ENCODE measurements at places on chromosomes 16 and 17. TPM values are rescaled to one million over a fixed set of nuclear protein-coding genes. Genes with fewer than 3 reads are reported as not detected.

- DNase-seq, result no peak
Measured at GRCh38 chr17:32941419-32942032, 13.6 kb downstream of the TMEM98 start.

DNA sequence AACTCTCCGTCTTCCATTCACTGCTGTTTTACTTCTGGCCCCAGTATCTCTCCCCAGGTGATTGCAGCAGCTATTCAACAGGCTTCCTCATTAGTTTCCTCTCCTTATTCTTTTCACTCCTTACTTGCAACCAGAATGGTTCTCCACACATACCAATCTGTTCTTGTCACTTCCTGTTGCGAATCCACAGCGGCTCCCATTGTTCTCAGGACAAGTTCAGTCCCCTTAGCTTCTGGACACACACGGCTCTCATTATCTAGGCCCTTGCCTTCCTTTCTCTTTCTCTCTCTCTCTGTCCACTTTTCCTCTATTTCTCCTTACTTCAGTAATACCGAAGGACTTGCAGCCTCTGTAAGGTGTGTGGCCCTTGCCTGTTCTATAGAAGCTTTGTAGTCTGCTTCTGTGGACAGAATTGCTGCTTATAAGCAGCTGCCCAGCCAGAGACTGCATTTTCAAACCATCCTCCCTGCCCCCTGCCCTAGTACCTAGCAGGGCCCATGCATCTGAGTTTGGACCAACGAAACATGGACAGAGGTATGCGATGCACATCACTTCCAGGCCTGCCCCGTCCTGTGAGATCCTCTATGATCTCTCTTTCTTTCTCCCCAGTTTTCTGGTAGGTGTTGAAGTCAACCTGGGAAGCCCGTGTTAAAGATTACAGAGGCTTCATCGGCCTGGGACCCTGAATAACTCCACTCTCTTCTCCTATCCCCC, 45.7 kb downstream of the VAT1L start:
- no peak for DNase-seq

- no peak for DNase-seq
Measured at GRCh38 chr16:46428108-46429061, 192.8 kb downstream of the SHCBP1 start.

GRCh38 chr16:17258848-17259713, 211.7 kb downstream of the XYLT1 start:
- no peak for DNase-seq

DNA sequence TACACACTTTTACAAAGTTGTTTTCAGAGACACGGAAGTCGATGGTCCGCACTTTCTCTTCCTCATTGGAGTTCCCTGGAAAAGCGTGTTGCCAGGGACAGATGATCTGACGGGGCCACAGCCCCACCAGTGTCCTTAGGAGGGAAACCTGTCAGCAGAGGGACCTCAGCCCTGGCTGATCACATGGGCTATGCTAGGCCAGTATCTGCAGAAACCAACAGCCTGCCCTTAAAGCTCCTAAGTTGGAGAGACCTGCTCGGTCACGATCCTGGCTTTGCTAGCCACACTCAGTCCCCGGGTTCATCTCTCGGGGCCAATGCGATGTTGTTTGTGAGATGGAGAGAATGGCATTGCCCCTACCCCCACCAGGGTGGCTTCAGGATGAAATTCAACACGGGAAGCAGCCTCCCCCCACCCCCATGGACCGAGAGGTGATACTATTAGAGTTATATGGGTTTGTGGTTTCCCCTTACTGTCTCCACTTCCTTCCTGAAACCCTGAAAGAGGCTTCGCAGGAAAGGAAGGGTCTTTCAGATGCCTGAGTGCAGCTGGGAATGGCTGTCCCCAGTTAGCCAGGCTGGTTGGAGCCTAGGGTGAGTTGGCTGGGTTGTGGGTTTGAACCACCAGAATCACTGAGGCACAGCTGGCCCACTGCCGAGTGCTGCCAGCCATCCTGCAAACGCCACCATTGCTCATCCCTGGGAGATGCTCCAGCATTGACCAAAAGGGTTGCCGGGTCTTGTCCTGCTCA, 16.6 kb downstream of the RMI2 start:
- DNase-seq, result no peak

- DNase-seq, result no peak
Measured at GRCh38 chr17:10336393-10336792, 36.4 kb downstream of the MYH13 start.

DNA sequence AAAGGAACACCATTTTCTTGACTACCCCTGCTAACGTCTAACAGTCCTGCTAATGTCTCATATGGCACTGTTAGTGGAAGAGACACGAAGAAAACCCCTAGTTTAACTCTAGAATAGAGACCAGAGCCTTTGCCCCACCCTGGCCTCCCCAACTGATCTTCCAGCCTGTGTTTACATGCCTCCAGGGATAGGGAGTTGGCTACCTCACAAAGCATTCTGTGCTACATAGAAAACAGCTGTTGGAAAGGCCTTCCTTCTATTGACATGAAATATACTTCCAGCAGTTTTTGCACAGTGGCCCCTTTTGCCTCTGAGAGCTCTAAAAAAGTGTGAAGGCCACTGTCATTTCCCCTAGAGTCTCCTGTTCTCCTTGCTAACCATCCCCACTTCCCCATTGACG, 73.1 kb downstream of the ASIC2 start:
- no peak for DNase-seq

- no peak for DNase-seq
Measured at GRCh38 chr16:80265624-80266306, 275.0 kb upstream of the DYNLRB2 start.

DNA sequence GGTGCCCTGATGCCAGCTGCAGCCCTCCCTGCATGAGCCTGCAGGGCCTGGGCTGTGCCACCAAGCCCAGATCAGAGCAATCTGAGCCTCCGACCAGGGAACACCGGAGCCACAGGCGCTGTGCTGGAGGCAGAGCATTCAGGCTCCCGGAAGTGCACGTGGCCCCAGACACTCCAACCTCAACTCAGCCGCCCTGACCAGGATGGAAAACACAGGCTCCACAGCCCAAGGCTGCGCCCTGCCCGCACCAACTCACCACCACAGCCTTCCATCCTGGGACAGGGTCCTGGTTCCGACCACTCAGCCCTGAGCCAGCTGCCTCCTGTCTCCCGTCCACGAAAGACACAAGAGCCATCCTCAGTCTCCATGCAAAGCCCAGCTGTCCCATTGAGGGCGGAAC, 18.5 kb downstream of the LMF1 start:
- no peak for DNase-seq

DNA sequence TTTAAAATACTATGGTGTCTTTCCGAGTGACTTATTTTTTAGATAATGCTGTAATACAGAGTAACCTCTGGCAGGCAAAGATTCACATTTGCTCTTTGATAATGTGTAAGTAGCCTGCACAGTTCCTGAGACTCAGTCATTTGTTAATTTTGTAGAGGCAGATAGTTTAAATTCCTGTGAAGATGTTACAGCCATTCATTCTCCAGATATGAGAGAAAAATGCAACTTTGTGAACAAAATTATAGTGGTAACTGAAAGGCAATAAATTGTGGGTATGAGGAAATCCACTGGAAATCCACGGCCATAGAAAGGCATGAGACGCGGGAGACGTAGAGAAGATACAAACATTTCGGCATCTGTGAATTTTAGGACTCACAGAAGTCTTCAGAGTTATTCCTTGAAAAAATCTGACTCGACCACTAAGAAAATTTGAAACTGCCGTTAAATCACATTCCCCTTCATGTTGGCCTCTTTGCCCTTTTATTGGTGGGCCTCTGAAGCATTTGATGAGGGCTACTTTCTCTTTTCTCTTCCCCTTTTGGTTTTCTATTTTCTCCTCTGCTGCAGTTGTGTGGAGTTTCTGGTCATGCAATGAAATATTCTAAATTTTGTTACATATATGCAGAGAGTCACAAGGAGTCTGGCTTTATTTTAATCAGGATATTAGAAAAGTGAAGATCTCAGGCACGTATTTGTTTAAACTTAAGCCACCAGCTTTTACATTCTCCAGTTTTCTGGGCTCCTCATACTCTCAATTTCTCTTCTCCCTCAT, 18.8 kb downstream of the HS3ST3A1 start:
- DNase-seq, result no peak

- peak; percentile 88 for DNase-seq
Measured at GRCh38 chr16:57620335-57621231, 7.8 kb upstream of the ADGRG1 start.

GRCh38 chr17:74297941-74298340, 23.9 kb downstream of the DNAI2 start:
- DNase-seq, result no peak

DNA sequence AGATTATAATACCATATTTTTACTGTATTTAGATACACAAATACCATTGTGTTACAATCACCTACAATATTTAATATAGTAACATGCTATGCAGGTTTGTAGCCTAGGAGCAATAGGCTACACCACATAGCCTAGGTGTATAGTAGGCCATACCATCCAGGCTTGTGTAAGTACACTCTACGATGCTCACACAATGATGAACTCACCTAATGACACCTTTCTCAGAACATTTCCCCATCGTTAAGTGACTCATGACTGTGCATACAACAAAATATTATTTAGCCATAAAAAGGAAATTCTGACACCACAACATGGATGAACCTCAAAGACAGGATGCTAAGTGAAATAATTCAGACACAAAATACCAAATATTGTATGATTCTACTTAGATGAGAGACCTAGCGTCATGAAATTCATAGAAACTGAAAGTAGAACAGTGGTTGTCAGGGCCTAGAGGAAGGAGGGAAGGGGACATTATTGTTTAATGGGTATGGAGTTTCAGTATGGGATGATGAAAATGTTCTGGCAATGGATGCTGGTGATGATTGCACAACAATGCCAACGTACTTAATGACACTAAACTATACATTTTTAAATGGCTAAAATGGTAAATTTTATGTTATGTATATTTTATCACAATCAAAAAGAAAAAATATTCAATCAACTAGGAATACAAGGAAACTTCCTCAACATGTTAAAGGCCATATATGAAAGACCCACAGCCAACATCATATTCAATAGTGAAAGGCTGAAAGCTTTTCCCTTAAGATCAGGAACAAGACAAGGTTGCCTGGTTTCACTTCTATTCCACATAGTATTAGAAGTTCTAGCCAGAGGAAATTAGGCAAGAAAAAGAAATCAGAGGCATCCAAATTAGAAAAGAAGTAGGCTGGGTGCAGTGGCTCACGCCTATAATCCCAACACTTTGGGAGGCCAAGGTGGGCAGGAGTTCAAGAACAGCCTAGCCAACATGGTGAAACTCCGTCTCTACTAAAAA, 5.9 kb upstream of the C16orf87 start:
- no peak for DNase-seq

GRCh38 chr17:2410951-2411350, 10.1 kb upstream of the MNT start:
- DNase-seq, result no peak

DNA sequence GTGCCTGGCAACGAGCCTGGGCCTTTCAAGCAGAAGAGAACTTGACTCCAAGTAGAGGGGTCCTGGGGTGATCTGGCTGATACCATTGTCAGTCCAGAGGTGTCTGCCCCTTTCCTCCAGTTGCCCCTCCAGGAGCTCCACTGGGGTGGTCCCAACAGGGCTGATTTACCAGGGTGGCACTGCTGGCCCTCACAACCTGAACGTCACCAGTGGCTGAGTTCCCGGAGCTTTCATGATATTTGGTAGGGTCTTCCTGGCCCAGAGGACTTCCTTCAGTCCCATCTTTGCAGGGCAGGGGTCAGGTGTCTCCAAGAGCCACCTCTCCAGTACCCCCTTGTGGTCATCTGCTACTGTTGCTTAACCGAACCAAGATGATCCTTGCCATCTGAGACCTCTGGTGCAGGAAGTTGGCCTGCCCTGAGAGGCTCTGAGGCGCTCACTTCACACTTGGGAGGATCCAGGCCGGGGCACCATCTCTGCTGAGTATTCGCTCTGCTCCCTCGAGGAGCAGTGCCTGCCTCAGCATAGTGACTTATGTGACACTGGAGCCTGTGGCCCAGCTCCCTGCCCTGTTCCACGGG, 3.5 kb downstream of the LIMD2 start:
- DNase-seq, result no peak

- DNase-seq, result peak; percentile 16
Measured at GRCh38 chr17:33079201-33079600, 87.6 kb downstream of the SPACA3 start.

- no peak for DNase-seq
Measured at GRCh38 chr17:47705536-47706530, 11.9 kb downstream of the TBKBP1 start.

DNA sequence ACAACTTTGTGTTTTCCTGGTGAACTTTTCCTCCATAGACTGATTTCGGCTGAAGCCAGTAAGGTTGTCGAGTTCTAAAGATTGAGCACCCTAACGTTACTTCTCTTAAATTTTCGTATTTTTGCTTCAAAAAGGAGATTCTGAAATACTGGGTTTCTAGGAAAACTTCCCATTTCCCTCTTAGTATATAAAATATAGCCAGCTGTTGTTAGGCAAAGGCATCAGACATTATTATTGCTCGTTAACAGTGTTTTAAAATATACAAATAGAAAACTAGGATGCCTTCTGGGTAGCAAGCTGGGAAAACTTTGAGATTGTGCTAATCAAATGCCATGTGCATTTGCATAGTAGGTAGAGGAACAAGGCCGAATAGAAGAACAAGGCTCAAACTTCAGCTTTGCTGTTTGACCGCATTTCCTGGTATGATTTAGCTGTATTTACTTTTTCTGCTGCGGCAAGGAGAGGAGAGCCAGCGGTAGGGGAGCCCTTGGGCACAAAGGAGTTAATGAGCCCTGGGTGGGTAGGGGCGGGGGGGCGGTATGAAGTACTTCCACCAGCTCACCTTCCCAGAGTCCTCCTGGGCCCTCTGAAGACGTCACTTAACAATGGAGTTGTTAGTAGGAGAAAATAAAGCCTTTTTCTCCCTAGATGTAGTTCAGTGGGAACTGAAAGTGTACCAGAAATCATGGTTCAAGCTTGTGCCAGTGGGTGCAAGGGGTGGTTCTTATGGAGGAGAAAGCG, 151.9 kb downstream of the MSI2 start:
- DNase-seq, result no peak

- no peak for DNase-seq
Measured at GRCh38 chr16:71557299-71557698, 19.6 kb downstream of the TAT start.

GRCh38 chr17:74369221-74369620, 1.9 kb downstream of the GPR142 start:
- no peak for DNase-seq

Gene ESRP2
- 0.71 TPM for total RNA-seq

Gene NGFR
- total RNA-seq, result 42.0 TPM

Gene TBC1D3
- total RNA-seq, result not detected

Gene PLD2
- total RNA-seq, result 22.8 TPM

Gene CPHXL2
- not detected for total RNA-seq

Gene SHISA6
- 1.2 TPM for total RNA-seq

Gene ANKRD11
- 120 TPM for total RNA-seq

Gene LGALS9
- 116 TPM for total RNA-seq

Gene LRRC46
- total RNA-seq, result not detected

Gene CCL2
- 276 TPM for total RNA-seq

Gene SLC13A2
- 0.10 TPM for total RNA-seq

Gene APRT
- 96.7 TPM for total RNA-seq

Measured in mesenteric fat pad (tissue), 1 donor.